Bladder microvascular endothelial cell (primary cell): ENCODE measurements at places on chromosomes 5 and 9. TPM values are rescaled to one million over a fixed set of nuclear protein-coding genes. Genes with fewer than 3 reads are reported as not detected.

Gene AK8
- 0.06 and 0.16 TPM in 2 replicates for total RNA-seq

Gene SLC25A51
- 49.7 and 65.5 TPM in 2 replicates for total RNA-seq

Gene DOLPP1
- total RNA-seq: 7.3 and 12.0 TPM in 2 replicates

Gene PTGR1
- total RNA-seq: 15.9 and 31.4 TPM in 2 replicates

Gene PCDHGA10
- 2.1 and 5.2 TPM in 2 replicates for total RNA-seq

Gene ELOVL7
- 0.38 and 1.8 TPM in 2 replicates for total RNA-seq

Gene ACTBL2
- total RNA-seq: under 0.01 and 0.06 TPM in 2 replicates

Gene PKD2L2
- not detected in 2 replicates for total RNA-seq

Gene CTNND2
- not detected in 2 replicates for total RNA-seq

Gene DND1
- 0.38 and 0.49 TPM in 2 replicates for total RNA-seq

Gene ANKH
- total RNA-seq: 2.8 and 23.2 TPM in 2 replicates
